Nucleus accumbens (tissue), 56 donors: ENCODE measurements at places on chromosomes 7 and 10.

- DNase-seq, result no peak
Observed at GRCh38 chr10:43318976-43319960, 52.2 kb upstream of the FXYD4 start.

DNA sequence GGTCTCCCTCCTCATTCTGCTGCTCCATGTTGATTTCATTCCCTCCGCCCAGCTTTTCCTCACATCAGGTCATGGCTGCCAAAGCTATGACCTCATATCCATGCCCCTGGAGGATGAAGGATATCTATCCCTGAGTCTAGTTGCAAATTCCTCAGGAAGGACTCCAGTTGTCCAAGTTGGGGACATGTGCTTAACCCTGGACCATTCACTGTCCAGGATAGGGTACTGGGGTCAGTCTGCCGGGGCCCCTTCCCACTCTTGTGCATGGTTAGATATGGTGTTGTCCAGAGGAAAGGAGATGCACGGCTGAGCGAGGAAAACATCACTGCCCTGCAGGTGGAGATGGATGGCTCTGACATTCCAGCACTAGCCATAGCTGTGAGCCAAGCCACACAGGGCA lies 51.9 kb upstream of the COMTD1 start:
- no peak for DNase-seq

- no peak for DNase-seq
Observed at GRCh38 chr7:157712666-157713235, 375.9 kb downstream of the DNAJB6 start.

GRCh38 chr10:28312572-28312971 lies 9.7 kb upstream of the MPP7 start:
- DNase-seq, result no peak

- no peak for DNase-seq
Observed at GRCh38 chr7:117110480-117111315, 157.4 kb downstream of the ST7 start.

- DNase-seq, result no peak
Observed at GRCh38 chr7:36393826-36394225, 4.2 kb downstream of the ANLN start.

DNA sequence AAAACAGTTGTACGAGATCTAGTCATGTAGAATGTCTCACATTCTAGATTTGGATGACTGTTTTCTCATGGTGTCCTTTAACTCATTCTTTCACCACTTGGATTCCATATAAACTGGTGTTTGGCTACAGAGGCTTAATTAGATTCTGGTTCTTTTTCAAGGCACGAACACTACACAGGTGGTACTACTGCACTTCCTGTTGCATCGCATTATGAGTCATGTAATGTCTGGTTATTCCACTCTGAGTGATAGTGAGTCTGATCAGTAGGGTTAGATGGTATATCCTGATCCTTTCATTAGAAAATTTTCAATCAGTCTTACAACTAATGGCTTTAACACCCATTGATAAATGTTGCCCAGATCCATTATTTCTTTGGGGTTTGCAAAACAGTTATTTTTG lies 11.2 kb upstream of the AKAP9 start:
- DNase-seq, result no peak

DNA sequence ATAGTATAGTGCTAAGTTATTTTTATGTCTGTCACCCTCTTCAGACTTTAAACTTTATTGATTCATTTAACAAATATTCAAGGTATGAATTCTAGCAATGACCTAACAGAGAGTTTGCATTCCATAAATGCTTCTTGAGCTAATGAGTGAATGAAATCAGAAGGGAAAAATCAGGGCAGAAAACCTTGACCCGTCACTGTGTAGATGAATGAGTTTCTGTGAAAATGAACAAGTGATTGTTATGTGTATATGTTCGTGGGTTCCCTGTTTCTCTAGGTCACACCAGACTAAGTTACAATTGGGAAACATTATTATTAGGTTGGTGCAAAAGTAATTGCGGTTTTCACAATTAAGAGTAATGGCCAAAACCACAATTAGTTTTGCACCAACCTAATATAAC lies 30.1 kb downstream of the APBB1IP start:
- no peak for DNase-seq

DNA sequence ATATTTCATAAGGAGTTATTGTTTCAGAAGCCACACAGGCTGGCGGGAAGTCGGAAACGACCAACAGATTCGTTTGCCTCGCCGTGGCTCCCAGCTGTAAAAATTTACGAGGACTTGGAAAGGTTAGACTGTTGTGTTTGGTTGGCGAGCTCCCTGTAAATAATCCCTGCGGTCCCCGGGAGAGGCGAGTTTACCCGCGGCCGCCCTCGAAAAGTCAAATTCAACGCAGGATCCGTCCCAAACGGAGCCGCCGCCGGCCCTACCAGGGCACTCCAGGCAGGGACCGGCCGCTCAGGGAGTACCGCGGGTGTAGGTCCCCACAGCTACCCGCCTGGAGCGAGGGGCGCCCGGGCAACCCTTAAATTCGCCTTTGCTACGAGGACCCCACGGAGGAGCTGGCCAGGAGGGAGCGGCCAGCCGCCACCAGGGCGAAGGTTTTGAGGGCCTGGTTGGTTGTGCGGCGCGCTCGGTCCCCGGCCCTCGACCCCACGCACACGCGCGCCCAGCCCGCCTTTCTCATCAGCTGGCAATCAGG lies 726 bp upstream of the HOXA9 start:
- no peak for DNase-seq

- no peak for DNase-seq
Observed at GRCh38 chr10:16519250-16519907, 2.3 kb downstream of the C1QL3 start.

GRCh38 chr10:60176925-60177324 lies 212.8 kb downstream of the ANK3 start:
- DNase-seq, result no peak
